ENCODE measurements at places on chromosomes 13 and 19.

DNA sequence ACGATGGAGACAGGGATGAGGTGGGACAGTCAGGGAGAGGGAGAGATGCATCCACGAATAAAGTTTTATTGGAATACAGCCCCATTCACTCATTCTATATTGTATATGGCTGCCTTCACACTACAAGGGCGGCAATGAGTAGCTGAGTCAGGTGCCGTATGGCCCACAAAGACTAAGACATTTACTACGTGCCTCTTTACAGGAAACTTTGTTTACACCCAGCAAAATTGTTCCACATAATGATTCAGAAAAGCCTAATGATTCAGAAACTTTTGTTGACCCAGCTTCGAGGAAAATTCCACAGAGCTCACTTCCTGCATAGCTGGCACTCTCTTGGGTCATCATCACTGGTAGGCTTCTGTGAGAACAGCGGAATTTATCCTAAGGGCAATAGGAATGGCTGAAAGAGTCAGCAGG is 87.3 kb upstream of the PEG3 start:
- DNase-seq, result no peak

- peak; percentile 76 for DNase-seq
Observed at GRCh38 chr13:99501848-99502301, 603 bp downstream of the TM9SF2 start.

- no peak for DNase-seq
Observed at GRCh38 chr13:41622432-41623429, 165.4 kb downstream of the RGCC start.

DNA sequence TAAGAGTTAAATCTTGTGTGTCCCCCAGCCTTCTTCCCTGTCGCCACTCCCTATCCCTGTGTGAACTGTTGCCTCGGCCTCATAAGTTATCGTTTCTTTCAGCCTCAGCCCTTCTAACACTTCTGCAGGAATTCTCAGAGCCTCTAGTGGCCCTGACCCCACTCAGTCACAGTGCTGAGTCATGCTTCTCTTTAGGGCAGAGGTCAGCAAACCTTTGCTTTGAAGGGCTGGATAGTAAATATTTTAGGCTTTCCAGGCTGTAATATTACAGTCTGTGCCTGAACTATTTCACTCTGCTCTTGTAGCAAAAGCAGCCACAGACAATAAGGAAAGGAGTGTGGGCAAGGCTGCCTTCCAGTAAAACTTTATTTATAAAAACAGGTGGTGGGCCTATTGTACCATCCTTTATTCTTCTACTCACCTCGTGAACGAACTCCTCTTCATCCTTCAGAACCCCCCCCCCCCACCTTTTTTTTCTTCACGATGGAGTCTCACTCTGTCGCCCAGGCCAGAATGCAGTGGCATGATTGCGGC is 22.1 kb downstream of the MYO9B start:
- no peak for DNase-seq

GRCh38 chr19:43908659-43909058 is 26.4 kb downstream of the ZNF45 start:
- DNase-seq, result no peak

DNA sequence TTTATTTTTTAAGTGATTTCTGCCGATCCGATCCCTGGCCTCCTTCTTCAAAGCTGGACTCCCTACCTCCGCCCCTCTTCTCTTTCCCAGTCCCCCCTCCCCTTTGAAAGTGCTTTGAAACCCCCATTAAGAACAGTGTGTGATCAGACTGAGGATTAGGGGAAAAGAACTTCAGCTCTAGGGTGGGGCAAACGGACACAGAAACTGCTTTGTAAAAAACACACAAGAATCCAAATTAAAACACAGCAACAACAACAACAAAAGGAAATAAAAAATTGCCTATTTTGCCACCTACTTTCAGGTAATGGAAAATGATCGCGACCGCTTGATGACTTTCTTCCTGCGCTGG is 1.4 kb downstream of the SPRY2 start:
- DNase-seq, result no peak

DNA sequence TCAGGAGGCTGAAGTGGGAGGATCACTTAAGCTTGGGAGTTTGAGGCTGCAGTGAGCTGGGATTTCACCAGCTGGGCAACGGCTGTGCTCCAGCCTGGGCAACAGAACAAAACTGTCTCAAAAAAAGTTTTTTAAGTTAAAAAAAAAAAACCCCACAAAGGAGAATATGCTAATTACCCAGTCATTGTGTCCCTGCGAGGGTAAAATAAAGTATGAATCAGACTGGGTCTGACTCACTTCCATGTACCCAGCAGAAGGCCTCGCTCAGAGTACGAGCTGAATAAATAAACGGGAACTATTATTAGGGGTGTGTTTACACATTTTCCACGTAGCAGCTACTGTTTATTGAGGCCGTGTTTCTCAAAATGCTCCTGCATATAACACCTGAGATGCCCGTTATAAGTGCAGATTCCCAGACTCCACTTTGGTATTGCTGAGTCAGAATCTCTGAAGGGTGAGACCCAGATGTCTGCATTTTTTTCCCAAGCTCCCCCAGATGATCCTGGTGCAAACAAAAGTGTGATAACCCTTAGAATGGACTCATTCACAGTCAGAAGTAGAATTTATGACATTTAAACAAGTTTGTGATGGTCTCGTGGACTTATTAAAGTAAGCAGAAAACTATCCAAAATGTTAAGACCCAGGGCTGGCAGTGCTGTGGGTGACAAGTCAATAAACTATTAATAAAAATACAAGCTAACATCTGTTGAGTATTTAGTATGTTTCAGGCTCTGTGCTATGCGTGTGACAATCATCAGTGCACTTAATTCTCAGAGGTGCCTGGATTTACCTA is 28.2 kb downstream of the KCNC3 start:
- no peak for DNase-seq

DNA sequence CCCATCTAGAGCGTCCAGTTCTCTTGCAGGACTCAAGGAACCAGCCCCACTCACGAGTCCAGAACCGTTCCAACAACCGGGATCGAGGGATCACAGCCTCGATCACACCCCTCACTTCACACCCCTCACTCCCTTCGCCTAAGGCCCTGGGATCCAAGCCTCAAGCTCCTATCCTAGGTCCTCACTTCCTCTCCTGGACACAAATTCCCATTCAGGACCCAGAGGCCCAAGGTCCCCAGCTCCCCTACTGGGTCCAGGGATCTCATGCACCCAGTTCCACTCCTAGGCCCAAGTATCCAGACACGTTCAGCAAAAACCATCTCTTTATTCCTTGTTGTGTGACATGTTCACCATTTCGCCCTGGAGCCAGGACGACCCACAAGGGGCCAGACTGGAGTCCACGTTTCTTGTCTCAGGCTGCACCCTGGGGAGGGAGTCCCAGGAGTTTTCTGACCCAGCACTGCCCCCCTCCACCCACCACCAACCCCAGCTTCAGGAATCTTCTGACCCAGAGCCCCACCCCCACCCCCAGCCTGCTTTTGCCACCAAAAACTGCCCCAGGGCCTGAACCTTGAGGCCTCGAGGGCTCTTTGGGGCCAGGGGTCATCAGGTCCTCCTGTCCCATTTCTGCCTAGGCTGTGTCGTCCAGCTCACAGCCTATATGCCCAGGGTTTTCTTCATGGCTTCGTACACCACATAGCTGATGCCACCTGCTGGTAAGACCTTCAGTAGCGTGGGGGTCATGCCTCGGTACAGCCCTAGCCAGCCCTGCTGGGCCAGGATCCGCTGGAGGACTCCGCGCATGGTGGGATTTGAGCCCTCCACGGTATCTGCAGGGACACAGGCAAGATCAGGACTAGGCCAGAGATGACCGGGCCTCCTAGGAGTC is 1.4 kb upstream of the KHSRP start:
- no peak for DNase-seq

All from activated effector memory CD4-positive, alpha-beta T cell treated with anti-CD3 and anti-CD28 coated beads, Interleukin-2, amount 50 U/mL, for 16 hours (primary cell).